Fibroblast of lung (primary cell): ENCODE measurements at places on chromosomes 5 and 9. TPM values are rescaled to one million over a fixed set of nuclear protein-coding genes. Genes with fewer than 3 reads are reported as not detected.

Gene GDA
- under 0.01 TPM in 1 of 2 replicates, not detected in the other for total RNA-seq

Gene MYOZ3
- total RNA-seq: 0.33 and 0.77 TPM in 2 replicates

Gene CATSPER3
- under 0.01 and 0.17 TPM in 2 replicates for total RNA-seq

Gene TICAM2
- 4.1 and 8.8 TPM in 2 replicates for total RNA-seq

Gene DBH
- not detected in 2 replicates for total RNA-seq

Gene ABHD17B
- 17.7 and 20.6 TPM in 2 replicates for total RNA-seq

Gene ADGRV1
- total RNA-seq: under 0.01 and 0.17 TPM in 2 replicates
